IPS DF 6.9 (cell line): ENCODE measurements at places on chromosomes 2 and 18.

DNA sequence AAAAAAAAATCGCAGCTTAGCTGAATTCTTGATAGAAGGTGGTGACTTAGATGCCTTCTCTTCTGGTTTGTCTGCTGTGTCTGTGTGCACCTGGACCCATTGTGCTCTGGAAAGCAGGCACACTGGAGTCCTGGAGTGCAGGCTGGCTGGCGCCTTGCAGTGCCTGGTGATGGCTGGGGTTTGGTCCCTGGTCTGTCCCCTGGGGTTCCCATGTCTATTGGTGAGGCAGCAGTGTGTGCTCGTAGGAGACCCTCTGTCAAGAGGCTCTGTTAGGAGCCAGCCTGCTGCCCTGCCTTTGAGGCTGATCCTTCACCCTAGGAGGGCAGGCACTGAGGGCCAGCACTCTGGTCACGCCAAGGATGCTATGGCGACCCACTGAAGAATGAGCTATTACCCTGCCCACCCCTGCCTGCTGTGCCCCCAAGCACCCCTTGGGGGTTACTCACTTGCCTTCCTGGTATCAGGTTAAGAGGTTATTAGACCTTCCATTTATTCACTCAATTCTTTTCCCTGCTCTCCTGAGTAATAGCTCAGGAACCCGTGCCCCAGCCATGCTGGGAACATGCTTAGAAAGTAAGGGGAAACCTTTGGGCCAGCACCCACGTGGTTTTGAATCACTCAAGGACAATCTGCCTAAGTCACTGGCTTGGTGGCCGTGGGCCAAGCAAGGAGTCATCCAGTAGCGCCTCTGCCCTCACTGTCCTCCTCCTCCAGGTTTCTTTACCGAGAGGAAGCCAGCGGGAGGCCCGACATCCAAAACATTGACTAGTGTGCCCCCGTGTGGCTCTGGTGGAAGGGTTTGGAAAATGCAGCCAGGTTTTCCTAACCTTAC is 284.5 kb downstream of the PRKCE start:
- peak; percentile 60 for DNase-seq

DNA sequence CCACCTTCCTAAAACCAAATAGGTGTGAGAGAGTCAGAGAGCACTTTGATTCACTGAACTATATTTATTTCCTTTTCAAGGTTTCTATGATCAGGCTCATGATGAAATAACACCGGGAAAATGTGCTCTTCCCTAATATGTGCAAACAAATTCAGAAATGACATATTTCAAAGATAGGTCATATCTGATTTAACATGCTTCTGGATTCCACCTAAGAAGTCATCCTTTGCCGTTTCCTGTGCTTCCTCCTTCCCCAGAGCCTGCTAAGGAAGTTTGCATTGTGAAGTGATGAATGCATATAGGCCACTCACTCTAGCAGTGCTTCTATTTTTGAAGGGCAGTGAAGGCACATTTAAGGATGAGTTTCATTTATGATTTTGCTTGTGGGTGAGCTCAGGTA is 327.6 kb downstream of the TDRD15 start:
- DNase-seq: no peak

GRCh38 chr18:68847219-68847837 is 49.4 kb downstream of the CCDC102B start:
- no peak for DNase-seq

- no peak for DNase-seq
Measured at GRCh38 chr2:102782933-102783332, 21.1 kb downstream of the TMEM182 start.

DNA sequence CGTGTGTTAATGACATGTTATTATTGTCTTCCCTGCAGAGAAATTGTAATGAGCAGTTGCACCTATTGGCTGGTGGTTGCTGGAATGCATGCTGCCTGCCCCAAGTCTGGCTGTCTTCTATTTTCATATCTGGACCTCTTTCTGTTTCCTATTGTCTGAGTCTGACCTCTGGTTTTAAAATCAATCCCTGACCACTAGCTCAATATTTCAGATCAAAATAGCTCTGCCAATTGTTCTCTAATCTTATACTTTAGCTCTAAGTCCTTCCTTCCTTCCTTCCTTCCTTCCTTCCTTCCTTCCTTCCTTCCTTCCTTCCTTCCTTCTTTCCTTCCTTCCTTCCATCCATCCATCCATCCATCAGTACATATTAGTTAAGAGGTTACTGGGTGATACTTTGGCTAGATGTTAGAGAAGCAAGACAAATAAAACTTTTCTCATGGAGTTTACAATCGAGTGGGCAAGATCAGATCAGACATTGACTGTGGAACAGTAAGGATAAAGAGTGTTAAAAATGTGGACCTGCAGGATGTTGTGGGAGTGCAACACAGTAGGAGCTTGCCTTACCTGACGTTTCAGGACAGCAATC is 417.1 kb downstream of the SOCS6 start:
- DNase-seq: no peak
